ENCODE measurements at places on chromosomes 1 and 21. TPM values are rescaled to one million over a fixed set of nuclear protein-coding genes. Genes with fewer than 3 reads are reported as not detected.

The DCST2 gene
- polyA plus RNA-seq = 5.6 TPM

The ENAH gene
- polyA plus RNA-seq = 47.3 TPM

The FAM72D gene
- polyA plus RNA-seq = 0.63 TPM

The LINGO4 gene
- polyA plus RNA-seq = not detected

The CAMK1G gene
- 0.63 TPM for polyA plus RNA-seq

The KRTAP12-2 gene
- not detected for polyA plus RNA-seq

All from aorta (tissue), 5 donors.